Cortex of kidney (tissue), 1 donor: ENCODE measurements at places on chromosomes 4 and X.

- no peak for DNase-seq
Observed at GRCh38 chrX:65731684-65732289, 64.3 kb downstream of the MSN start.

DNA sequence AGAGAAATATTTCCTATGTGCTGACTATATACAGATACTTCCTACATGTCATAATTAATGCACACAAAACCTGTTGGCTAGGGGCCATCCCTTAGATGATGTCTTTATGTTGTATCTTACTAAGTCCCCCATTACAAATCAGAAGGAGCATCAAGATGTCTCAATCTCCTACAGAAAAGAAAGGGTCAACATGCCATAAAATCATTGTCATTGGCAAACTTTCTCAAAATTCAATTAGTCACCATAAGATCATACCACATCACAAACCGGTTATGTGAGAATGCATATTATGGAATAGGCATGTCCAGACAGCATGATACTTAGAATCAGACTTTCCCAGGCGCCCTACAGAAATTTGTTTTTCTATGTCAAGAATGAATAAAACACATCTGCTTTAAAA lies 175.2 kb upstream of the TET2 start:
- no peak for DNase-seq

- no peak for DNase-seq
Observed at GRCh38 chr4:89570931-89571330, 263.3 kb upstream of the GPRIN3 start.

DNA sequence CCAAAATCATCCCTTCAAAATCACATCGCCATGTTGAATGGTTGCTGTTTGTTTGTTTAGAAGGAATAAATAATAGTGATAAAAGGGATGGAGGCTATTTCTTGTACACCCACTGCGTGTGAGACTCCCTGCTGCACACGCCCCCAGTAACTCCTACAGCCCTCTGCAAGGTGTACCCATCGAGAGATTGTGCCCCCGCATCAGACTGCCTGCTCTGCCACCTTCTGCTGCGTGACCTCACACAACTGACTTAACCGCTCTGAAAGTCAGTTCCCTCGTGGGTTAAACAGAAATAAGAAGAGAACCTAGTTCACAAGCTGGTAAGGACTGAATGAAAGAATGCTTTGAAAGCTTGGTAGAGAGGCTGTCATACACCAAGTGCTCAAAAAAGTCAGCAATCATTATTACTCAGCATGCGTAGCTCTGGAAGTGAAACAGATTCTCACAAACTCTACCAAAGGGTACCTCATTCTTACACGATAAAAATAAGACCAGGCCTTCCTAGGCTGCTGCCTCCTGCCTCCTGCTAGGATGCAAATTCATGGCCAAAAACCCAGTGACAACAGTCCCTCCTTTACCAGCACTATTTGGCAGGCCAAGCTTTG lies 147.1 kb downstream of the CPEB2 start:
- no peak for DNase-seq

DNA sequence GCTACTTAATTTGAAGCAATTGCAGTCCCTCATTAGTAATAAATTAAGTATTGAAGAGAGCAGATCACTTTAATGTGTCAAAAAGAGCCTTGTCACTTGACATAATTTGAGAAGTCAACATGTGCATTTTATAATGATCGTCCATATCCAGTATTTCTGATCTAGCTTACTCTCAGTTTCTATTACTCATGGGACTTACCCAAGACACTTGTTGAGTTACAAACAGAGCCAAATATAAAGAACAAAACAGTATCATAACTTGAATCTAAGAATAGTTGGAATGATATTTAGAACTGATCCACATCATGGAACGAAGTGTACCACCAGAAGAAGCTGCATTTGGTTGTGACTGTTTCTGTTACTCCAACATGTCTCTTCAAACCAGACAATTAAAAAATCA lies 54.7 kb downstream of the SLITRK4 start:
- no peak for DNase-seq

- DNase-seq = no peak
Observed at GRCh38 chr4:114773339-114773738, 174.7 kb downstream of the UGT8 start.

- DNase-seq = no peak
Observed at GRCh38 chrX:75131973-75132627, 24.0 kb downstream of the ABCB7 start.

- DNase-seq = no peak
Observed at GRCh38 chr4:151930372-151930771, 169.6 kb upstream of the GATB start.

GRCh38 chrX:109684136-109684535 lies 48.9 kb downstream of the ACSL4 start:
- no peak for DNase-seq

GRCh38 chrX:36388901-36389300 lies 469.4 kb downstream of the CFAP47 start:
- DNase-seq = no peak

DNA sequence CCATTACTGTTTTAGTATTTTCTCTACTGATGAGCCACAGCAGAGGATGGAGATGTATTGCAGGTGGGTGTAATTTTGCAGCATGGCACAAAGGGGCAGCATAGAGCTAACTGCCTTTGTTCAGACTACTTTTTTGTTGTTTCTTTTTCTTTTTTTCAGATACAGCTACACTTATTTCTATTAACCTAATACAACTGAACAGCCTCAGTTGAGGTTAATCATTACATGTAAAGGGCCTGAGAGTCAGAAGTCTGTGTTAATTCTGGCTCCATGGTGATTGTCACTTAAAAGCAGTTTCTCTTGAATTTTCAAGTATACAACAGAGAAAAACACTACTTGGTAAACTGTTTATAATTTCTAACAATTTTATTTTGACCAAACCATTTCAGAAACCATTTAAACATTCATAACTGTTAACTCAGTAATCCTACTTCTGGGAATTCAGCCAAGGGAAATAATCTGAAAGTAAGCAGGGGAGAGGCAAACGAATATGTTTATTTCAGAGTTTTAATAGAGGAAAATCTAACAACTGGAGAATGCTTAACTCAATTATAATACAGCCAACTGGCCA lies 13.9 kb upstream of the PPEF2 start:
- no peak for DNase-seq

- no peak for DNase-seq
Observed at GRCh38 chr4:185718578-185719499, 93.2 kb downstream of the SORBS2 start.

DNA sequence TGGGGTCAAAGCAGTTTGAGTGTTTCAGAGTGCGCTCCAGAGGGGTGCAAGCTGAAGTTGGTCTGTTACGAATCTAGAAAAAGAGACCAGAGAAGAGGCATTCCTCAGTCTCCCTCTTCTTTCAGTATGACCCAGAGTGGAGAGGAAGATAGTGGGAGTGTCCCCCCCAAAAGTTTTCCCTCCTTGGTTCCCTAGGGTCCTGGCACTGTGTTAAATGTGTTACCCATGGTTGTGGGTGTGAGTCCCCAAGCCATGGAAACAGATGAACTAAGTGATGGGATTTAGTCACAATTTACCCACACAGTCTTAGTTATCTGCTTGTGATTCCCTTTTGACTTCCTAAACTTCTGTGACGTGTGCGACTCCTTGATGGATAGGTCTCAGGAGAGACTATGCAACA lies 27.0 kb upstream of the NAF1 start:
- DNase-seq = no peak

GRCh38 chr4:83054928-83055327 lies 19.9 kb downstream of the COPS4 start:
- DNase-seq = no peak

GRCh38 chr4:73103799-73104503 lies 34.4 kb upstream of the COX18 start:
- DNase-seq = no peak

GRCh38 chr4:26081795-26082498 lies 167.9 kb downstream of the SMIM20 start:
- no peak for DNase-seq

- DNase-seq = no peak
Observed at GRCh38 chr4:27149541-27150212, 289.0 kb downstream of the STIM2 start.

DNA sequence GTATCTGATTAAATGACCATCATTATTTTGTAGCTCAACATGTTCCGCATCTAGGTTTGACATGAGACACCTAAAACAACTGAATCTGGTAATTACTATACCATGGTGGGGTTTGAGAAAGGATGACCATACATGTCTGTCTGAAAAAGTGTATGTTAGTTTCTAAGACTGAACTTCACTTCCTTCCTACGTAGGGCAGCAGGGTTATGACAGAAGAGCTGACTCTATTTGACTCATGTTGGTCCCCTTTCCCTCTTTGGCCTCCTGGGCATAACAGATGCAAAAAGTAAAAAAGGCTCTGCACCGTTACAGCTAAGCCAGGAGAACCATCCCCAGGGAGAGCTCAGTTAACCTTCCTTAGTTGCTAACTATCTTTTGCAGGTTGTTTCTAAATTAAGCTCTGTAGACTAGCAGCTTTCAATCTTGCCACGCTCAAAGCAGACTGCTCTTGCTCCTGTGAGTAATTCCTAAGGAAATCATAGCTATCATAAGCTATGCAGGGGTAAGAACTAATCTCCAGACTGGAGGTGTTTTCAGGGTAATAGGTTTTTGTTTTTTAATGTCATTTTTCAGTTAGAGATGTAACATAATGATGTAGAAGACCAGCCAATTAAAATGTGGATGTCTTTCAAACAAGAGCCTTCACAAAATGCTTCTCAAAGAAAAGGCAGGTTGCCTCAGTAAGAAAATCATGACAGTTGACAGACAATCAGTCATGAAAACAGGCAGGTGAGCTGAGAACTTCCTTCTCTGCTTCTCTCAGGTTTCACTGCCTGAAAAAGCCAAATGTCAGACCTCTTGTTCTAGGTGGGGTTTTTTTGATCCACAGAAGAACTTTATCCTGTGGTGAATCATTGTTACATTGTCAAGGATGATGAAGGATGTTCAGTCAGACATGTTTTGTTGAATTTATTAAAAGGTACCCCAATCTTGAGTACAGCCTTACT lies 66.9 kb upstream of the DAPP1 start:
- no peak for DNase-seq

DNA sequence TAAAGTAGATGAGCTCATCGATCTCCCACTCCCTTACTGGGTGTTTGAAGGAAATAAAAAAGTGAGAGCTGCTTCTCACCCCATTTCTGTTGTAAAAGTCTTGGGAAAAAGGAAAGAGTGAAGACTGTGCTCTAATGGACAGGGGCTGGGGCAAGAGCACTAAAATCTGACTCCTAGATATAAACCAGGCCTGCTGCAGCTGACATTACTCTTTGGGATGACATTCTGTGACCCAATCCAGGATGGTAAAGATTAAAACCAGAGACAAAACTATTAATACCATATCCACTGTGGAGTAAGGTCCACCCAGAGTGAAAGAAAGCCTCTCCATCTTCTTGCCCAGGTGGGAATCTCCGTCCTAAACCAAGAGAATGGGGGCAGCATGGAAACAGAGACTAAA lies 20.1 kb upstream of the NEUROG2 start:
- DNase-seq = no peak

GRCh38 chr4:123419885-123420755 lies 23.5 kb downstream of the SPRY1 start:
- no peak for DNase-seq

DNA sequence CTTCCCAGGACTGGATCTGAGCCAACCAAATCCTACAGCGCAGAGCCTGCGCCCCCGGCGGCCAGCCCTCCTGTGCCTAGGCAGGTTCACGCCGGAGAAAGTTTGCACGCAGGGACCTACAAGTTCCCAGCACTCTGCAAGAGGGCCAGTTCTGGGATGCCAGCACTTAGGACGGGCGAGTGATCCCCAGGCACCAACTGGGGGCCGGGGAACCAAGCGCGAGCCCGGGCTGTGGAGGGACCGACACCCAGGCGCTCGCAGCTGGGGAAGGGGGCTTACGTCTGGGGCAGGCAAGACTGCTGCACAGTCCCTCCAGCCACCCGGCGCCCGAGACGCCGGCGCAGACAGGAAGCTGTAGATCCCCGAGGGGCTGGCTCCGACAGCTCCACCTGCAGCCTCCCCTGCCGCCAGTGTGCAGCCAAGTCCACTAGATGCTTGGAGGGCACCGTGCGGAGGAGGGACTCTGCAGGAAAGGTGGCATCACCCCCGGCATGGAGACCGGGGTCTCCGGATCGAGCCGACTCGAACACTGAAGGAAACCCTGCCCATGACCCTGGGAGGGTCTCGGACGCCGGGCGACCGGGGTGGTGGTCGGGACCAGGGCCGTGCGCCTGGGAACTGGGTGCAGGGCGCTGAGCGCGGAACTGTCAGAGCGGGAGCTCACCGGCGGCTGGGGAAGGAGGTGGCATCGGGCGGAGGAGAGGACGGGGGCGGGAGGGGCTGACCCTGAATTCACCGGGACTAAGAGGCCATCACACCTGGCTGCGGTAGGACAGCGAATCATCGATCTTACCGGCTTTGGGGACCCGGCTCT lies 566 bp downstream of the CORIN start:
- DNase-seq = peak; percentile 9

GRCh38 chrX:112835019-112835418 lies 5.6 kb downstream of the AMOT start:
- DNase-seq = no peak

- no peak for DNase-seq
Observed at GRCh38 chr4:30903502-30904214, 183.5 kb downstream of the PCDH7 start.

- no peak for DNase-seq
Observed at GRCh38 chrX:129530410-129530809, 7.1 kb upstream of the SMARCA1 start.

- DNase-seq = no peak
Observed at GRCh38 chrX:105191878-105192277, 28.6 kb downstream of the TEX13A start.

GRCh38 chr4:1872870-1873269 lies 1.7 kb downstream of the NSD2 start:
- no peak for DNase-seq

- DNase-seq = no peak
Observed at GRCh38 chr4:76197971-76198410, 15.6 kb downstream of the SCARB2 start.

GRCh38 chrX:16120431-16120830 lies 2.9 kb upstream of the GRPR start:
- no peak for DNase-seq

GRCh38 chr4:7725951-7726350 lies 213.7 kb downstream of the AFAP1 start:
- no peak for DNase-seq

GRCh38 chr4:150316332-150317205 lies 238.3 kb downstream of the DCLK2 start:
- no peak for DNase-seq

DNA sequence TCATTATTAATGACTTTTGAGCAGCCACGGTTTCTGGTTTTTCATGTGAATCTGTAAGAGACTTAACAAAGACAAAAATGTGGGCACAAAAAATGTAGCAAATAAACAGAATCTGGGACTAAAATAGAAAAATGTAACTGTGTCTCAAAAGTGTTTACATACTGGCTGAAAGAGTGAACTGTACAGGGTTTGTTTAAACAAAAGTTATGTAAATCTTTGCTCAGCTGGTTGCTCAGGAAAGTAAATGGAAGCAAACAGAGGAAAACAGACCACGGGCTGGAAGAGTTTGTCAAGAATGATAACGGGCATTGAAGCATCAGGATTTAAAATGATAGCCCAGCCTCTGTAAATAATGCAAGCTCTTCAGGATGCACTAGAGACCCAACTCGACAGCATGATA lies 921.8 kb upstream of the FTHL17 start:
- no peak for DNase-seq
